Activated CD4-positive, CD25-positive, alpha-beta regulatory T cell treated with anti-CD3 and anti-CD28 coated beads, Interleukin-2, amount 50 U/mL, for 24 hours (primary cell): ENCODE measurements at places on chromosomes 6 and 20.

DNA sequence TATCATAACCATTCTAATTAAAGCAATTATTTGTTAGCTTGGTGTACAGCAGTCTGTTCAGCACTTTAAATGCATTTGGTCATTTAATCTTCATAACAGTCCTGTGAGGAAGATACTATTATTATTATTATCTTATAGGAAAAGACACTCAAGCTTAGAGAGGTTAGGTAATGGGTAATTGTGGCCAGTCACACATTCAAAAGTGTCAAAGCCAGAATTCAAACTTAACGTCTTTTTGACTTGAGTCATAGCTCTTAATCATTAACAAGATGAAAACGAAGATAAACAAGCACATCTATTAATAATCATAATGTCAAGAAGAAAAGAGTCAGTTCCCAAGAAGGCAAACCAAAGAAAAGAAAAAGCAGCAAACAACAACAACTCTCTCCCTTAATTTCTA is 251.0 kb downstream of the SYNE1 start:
- ATAC-seq, result no peak

- ATAC-seq, result no peak
Observed at GRCh38 chr6:160420969-160421556, 72.9 kb downstream of the SLC22A3 start.

DNA sequence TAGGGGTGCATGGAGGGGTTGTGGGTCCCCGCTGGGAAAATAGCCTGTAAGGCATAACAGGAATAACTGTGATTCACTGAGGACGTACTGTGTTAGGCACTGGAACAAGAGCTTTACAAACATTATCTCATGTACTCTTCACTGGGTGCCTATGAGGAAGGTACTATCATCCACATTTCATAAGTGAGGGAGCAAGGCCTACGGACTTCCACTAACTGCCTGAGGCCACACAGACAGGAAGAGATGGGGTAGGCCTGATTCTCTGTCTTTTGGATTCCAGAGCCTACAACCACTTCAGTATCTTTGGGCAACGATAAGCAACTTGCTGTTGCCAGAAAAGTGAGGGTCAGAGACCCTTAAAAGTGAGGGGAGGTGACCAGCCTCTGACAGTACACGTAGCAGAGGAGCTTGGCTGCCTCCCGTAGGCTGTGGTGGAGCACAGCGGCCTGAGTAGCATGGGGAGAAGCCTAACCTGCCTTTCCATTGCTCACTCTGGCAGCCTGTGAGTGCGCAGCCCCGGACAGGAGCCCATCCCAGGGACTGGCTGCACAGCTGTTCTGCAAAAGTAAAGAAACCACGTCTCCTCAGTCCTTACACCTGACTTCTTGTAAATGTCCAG is 30.4 kb downstream of the PSMB1 start:
- ATAC-seq, result no peak

GRCh38 chr6:166744223-166745134 is 117.4 kb upstream of the RPS6KA2 start:
- ATAC-seq, result no peak

GRCh38 chr6:100235631-100236030 is 229.1 kb downstream of the SIM1 start:
- no peak for ATAC-seq

DNA sequence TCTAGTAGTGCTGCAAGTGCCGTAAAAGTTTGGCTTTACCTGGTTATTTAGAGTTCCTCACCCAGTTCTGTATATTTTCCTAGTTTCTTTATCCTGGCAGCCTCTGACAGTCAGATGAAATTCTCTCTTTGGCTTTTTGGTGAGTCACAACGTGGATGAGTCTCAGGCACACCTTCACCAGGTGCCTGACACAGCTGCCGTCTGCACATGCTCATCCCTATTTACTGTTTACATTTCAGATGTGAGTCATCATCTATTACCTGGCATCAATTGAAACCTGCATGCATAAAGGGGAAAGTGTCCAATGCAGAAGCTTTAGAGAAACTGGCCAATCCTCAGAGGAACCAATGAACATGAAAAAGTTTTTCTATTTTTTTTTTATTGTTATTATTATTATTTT is 33.3 kb upstream of the ADGRF4 start:
- no peak for ATAC-seq

- peak; percentile 84 for ATAC-seq
Observed at GRCh38 chr6:3209114-3210023, 18.1 kb downstream of the TUBB2B start.

GRCh38 chr6:158769771-158770432 is 49.3 kb downstream of the EZR start:
- ATAC-seq, result no peak

DNA sequence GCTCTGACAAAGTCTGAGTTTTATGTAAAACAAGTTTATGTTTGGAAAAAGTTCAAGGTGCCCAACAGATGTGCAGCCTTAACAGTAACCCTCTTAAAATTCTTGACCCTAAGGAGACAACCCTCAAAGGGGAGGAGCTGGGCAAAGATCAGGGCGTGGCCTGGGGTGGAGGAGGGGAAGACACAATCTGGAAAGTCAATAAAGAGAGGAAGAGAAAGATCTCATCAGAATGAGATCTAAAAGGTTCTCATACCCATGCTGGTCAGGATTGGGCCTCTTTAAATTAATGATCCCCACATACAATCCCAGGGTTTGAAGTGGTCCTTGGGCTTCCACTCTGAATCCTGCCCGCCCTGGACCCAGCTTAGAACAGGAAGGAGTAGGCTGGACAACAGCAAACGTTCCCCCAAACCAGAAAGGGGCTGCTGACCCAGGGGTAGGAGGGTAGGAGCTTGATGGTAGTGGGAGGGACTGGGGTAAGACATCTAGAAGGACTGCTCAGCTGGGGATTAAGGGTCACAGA is 33.0 kb downstream of the FOXP4 start:
- ATAC-seq, result no peak

- no peak for ATAC-seq
Observed at GRCh38 chr20:54650052-54650719, 174.8 kb downstream of the DOK5 start.

GRCh38 chr6:130681028-130681427 is 146.2 kb upstream of the SMLR1 start:
- no peak for ATAC-seq

DNA sequence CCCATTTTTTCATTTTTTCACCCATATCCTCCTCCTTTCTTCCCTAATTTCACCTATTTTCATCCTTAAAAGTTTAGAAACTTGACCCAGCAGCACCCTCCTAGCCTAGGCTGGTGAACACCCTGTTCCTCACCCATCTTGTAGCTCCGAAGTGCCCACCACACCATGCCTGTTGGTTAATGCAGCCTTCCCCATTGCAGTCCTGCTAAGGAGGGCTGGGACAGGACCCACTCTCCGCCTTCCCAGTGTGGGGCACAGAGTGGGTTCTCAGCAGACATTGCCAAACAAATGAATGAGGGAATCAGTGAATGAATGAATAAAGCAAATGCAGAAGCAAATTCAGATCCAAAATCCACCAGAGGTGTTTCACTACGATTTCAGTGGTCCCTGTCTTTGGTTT is 45.7 kb downstream of the CTCFL start:
- no peak for ATAC-seq

DNA sequence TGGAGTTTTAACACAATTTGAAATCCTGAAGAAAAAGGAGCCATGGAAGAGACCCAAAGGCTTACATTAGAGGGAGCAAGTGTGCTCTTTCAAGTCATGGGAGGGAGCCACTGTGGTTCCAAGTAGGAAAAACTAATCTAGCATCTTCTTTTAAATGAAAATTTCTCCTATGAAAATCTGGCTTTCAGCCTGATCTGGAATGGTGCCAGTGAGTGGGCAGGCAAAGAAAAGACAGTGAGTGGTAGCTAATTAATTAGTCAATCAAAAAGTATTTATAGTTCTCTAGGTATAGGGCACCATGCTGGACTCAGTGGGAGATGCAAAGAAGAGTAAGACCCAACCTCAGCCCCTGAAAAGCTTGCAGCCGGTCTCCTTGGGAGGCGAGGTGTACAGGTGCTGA is 21.9 kb downstream of the CAP2 start:
- no peak for ATAC-seq

- ATAC-seq, result peak; percentile 67
Observed at GRCh38 chr6:42440778-42441696, 10.7 kb downstream of the TRERF1 start.

DNA sequence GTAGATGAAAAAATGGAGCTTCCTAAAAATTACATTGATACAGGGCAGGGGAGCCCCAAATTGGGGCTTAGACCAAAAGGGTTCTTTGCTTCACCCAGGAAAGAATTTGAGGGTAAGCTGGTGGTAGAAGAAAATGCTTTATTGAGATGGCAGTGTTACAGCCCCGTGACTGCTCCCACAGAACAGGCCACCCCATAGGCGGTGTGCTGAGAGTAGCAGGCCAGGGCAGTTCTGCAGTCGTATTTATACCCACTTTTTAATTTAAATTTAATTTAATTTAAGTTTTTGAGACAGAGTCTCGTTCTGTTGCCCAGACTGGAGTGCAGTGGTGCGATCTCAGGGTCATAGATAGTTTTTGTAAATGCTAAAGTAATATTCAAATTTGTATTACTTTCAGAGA is 265.0 kb downstream of the CDH26 start:
- ATAC-seq, result no peak

GRCh38 chr6:164991573-164991972 is 317.8 kb downstream of the C6orf118 start:
- no peak for ATAC-seq
